ENCODE measurements at places on chromosomes 2 and 18.

- no peak for DNase-seq
These were observed 9.4 kb upstream of the PAX3 start for GRCh38 chr2:222307978-222308730.

DNA sequence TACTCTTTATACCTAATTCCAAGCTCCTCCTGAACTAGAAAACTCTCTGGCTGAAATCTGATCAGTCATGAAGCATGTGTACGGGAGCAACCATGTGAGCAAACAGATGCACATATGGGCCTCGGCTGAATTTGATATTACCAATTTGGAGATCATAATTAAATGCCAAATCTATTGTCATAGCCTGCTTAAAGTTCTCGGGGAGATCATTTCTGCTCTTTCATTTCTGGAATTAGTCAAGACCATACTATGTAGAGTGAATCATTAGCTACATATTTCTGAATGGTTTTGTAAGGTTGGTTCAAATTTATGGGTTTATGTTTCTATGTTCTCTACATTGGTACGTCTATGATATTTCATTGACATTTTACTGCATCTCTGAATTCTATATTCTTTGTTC lies 205.5 kb downstream of the UBE2E3 start:
- no peak for DNase-seq

- DNase-seq: no peak
These were observed 57.8 kb downstream of the TGOLN2 start for GRCh38 chr2:85269959-85270358.

GRCh38 chr2:63047321-63048279 lies 3.0 kb upstream of the OTX1 start:
- DNase-seq: no peak

GRCh38 chr2:240565333-240566202 lies 2.7 kb upstream of the RNPEPL1 start:
- DNase-seq: peak; percentile 68

DNA sequence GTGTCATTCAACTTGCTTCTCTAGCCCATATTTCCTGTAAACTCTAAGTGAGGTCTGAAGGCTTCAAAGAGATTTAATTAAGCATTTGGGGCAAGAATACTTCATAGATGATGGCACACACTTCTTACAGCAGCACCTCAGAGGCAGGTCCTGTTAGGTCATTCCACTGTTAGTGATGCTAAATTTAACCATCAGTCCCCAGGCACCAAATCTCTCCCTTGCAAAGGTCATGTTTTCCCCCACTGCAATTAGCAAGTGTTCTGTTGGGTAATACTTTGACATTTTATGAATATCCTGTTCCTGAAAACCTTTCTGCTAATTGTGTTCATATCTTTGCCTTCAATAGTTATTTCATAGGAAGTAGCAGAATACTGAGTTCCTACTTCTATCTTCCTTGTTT lies 117.0 kb downstream of the STK39 start:
- DNase-seq: no peak

GRCh38 chr2:242075696-242076095 lies 206.2 kb downstream of the RTP5 start:
- DNase-seq: no peak

DNA sequence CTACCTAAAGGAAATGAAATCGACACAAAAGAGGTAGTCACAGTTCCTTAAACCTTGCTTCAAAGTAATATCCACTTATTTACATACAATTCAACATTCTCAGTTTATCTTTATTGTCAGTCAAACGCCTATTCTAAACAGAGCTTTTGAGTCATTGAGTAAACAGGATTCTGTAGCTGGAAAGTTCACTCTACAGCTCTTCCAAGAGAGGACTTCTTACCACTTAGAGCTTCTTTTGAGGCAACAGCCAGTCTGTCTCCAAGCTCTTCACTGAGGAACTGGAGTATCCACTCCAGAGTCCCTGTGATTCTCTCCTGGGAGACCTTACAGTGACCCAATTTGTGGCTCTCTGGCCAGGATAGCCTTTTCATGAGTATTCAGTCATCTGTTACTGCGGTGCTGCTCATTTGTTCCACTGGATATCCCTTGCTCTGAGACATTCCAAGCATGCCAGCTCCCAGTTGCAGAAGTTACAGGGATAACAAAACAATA lies 210.9 kb upstream of the OSR1 start:
- DNase-seq: no peak
